NCI-H1092 (cell line): ENCODE measurements at places on chromosomes 3 and 15.

- no peak for DNase-seq
These were observed 137.6 kb downstream of the PEAK1 start for GRCh38 chr15:77282333-77282732.

- no peak for DNase-seq
These were observed 16.9 kb downstream of the ZNF717 start for GRCh38 chr3:75768303-75769017.

DNA sequence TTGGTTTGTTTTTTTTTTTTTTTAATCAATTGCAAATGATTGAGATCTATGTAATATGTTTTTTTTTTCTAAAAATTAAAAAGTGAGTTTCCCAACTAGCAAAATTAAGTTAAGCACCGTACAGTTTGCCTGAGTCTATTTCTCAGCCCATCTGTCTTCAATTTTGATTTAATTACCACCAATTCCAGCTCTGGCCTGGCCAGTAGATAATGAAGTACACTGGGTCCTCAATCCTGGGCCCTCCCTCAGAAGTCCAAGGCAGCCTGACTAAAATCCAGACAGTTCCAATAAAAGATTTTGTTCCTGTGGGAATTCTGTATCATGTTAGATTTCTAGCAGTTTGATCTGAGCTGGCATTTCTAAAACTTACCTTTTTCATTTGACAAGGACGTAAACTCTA is 887.2 kb downstream of the NAALADL2 start:
- no peak for DNase-seq

DNA sequence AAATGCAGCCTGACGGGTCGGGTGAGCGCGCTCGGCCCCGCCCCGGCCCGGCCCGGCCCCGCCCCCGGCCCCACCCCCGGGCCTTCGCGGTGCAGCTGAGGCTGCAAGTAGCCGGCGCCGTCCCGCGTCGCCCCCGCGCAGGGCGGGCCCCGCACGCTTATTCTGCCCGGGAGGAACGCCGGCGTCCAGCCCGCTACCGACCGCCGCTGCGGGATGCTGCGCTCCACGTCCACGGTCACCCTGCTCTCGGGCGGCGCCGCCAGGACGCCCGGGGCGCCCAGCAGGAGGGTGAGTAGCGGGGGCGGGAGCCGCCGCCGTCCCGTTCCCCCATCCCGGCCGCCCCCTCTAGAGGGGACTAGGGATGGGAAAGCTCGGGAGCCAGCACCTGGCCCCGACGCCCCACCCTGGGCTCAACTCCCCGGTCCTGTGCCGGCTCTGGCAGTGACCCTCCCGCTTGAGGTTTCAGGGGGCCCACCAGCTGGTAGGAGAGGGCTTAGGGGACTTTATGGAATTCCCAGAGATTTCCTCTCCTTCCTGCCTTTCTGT is at the start of gene MYZAP:
MYZAP (plus strand) TSS at position 83 of the 546 bp plus-strand sequence; CDS start at position 214, 131 bp downstream.
- no peak for DNase-seq

GRCh38 chr3:85360742-85361387 is 402.1 kb downstream of the CADM2 start:
- DNase-seq: peak; percentile 67

DNA sequence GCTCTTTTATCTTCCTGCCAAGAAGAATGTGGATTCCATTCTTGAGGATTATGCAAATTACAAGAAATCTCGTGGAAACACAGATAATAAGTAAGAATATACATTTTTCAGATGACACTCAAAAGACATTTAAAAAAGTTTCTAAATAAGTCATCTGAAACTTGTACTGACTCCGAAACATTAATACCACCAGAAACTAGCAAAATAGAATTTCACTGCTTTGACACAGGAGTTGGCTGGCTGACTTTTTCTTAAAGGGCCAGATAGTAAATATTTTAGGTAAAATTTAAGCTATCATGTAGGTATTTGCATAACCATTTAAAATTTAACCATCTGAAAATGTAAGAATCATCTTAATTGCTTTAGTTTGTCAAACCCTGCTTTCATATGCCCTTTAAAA is 20.8 kb downstream of the MORF4L1 start:
- DNase-seq: no peak

GRCh38 chr3:53858096-53858741 is 11.9 kb downstream of the IL17RB start:
- no peak for DNase-seq

- no peak for DNase-seq
These were observed 108.8 kb downstream of the KBTBD8 start for GRCh38 chr3:67106874-67107273.

- DNase-seq: no peak
These were observed 7.1 kb downstream of the EIF4E3 start for GRCh38 chr3:71718072-71718471.

- no peak for DNase-seq
These were observed 179.8 kb downstream of the SNRPN start for GRCh38 chr15:25134546-25134945.

GRCh38 chr3:67819447-67819846 is 165.0 kb upstream of the SUCLG2 start:
- DNase-seq: no peak

DNA sequence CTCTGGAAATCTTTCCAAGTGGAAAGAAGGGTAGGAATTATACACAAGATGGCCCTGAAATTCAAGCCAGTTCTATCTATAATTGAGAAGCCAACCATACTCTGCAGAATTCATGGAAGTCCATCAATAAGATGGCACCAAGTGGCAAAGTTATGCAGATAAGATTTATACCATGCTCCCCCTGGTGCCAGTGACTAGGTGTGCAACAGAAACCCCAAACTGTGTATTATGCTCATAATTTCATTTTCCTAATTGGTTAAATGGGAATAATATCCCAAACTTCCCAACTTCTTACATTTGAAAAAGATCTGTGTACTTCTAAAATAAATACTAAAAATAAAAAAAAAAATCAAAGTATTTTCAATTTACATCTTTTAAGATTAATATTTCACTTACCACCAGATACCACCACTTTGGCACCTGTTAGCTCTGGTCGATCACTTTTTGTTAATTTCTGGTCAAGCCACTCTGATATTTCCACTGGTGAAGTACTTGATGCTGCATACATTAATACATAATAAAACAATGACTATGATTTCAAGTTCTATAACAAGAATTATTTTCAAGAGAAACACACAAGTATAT is 25.9 kb downstream of the ETFA start:
- no peak for DNase-seq

DNA sequence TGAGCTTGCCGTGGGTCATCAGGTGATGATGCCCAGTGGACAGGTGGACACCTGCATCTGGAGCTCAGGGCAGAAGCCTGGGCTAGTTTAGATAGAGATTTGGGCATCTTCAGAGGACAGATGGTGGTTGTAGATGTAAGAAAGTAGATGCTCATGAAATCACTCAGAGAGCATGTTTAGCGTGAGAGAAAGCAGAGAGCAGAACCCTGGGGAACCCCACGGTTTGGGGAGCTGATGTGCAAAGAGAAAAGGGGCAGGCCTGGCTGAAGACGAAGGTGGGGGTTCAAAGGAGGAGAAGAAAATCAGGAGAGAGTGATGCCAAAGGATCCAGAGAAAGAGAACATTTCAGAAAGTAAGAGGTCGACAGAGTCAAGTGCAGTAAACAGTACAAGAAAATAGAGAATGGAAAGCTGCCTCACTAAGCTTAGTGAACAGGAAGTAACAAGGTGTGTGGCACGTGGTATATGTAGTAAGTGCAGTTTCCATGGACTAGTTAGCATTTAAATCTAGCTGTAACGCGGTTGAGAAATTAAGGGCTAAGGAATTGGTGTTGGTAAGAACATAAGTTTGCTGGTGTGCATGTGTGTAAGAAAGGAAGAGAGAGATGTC is 13.5 kb downstream of the TIGIT start:
- DNase-seq: no peak

DNA sequence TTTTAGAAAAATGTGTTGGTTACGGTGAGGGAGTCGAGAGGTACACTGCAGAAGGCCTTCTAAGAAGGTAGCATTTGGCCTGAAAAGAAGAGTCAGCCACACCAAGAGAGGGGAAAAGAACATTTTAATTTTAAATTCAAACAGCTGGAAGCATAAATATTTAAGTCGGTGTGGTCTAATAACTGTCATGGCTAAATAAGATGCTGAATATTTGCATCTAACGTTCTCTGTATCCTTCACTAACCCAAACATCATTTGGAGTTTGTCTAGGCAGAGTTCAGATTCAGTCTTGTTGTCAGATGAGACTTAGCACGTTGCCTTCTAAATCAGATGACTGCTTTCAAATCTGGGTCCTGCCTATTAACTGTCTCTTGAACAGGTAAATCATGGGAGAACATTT is 583.3 kb downstream of the DIPK2A start:
- DNase-seq: no peak

- DNase-seq: no peak
These were observed 80.3 kb downstream of the PEX5L start for GRCh38 chr3:179956416-179956830.

- no peak for DNase-seq
These were observed 7.4 kb upstream of the ANPEP start for GRCh38 chr15:89822026-89822425.

DNA sequence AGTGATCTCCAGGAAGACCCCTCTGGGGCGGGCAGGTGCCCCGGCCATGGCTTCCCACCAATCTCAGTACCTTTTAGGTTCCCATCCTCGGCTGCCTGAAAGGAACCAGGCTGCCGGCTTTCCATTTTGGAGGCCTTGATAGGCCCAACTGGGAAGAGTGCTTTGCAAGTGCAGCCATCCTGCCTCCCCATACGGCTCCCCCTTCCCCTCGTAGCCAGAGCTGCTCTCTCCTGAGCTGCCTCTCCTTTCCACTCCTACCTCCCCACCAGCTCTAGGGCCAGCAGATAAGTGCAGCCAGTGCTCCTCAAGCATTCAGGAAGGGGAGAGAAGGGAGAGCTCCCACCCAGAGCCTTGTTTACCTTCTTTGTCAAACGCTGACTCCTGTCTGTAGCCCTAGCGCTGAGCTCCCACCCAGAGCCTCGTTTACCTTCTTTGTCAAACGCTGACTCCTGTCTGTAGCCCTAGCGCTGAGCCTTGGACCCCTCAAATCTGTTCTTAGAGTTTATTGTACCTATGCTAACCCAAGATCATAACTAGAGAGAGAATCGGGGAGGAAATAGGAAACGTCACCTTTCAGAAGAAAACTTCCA is 133.0 kb downstream of the LRRK1 start:
- no peak for DNase-seq

- DNase-seq: no peak
These were observed 34.9 kb upstream of the LINGO1 start for GRCh38 chr15:77667338-77668234.

DNA sequence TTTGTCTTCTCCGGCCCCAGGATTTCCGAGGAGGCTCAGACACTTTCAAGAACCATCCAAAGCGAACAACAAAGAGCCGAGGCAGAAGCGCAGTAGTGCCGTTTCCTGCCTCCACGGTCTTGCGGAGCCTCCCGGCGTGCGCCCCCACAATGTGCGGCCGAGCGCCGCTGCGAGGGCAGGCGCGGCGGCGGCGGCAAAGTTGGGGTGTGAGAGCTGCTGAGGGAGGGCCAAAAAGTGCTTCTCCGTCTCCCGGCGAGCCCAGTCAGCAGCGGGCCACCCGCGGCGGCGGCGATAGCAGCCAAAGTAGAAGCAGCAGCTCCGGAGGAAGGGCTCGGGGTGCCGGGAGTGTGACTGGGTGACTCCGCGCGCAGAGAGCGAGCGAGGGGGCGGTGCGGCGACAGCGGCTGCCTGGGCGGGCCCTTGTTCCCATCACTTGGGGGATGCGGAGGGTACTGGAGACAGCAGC is 749.1 kb downstream of the ROBO1 start:
- no peak for DNase-seq

GRCh38 chr3:69161587-69162307 is 39.4 kb upstream of the LMOD3 start:
- DNase-seq: peak; percentile 1

DNA sequence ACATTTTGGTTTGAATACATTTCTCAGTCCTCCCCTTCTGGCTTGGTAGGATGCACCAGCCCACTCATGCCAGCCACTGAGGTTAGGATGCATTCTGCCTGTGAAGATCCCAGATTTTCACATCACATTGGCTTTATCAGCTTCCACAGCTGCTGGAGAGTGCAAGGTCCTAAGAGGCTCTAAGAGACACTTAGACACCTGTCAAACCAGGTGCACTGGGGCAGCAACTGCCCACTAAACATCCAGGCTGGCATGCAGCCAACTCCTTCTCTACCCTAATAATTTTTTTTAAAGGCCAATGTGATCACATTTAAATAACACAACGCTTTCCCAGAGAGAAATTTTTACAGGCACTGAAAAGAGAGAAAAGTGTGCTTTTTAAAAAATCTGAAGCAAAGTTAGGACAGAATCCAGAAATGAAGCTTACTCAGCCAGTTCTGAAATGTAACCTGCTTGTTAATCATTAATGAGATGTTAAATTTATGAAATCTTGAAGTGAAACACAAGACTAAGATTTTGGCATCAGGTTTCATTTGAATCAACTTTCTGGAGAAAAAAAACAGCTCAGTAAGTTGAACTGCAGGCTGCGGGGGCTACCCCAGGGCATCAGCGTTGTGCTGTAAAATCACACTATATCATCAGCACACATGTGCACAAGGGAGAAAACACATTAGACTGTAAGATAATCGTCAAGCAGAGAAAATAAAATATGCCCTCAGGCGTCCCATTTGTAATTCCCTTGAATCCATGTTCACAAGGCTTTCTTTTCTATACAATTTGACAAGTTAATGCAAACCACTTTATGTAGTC is 312.9 kb downstream of the ZBBX start:
- DNase-seq: peak; percentile 40

GRCh38 chr3:177673112-177673914 is 476.0 kb upstream of the TBL1XR1 start:
- DNase-seq: no peak

DNA sequence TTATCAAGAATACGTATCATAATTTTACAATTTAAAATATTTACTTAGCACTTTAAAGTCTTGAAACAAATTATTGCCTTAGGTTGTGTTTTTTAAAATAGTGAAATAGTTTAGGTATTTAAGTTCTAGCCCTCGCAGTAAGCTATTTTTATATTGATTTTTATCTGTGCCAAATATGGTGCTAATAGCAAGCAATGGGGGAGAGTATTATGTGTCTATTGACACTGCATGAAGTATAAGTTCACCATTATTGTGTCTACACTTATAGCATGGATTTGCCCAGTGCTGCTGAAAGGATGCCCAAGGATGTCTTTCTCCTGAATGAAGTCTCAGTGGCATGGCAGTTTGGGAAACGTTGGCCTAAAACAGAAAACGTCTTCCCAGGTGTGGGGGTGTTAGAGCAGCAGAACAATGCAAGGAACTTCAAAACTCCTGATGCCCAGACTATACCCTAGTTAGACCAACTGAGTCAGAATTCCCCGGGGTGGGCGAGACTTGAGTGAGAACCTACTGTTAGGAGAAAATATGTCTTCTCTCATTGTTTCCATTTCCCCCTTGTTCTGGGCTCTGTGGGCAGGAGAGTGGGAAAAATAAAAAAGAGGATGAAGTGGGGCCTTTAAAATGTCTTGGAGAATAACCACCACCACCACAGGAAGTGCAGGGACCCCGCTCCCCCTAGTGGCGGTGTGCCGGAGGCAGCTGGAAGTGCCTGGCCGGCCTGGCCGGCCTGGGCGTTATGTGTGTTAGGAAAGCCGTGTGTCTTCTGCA is 104.2 kb upstream of the SLC7A14 start:
- DNase-seq: peak; percentile 24

GRCh38 chr3:18349197-18349798 is 75.8 kb downstream of the SATB1 start:
- DNase-seq: no peak
